Activated CD4-positive, alpha-beta T cell treated with anti-CD3 and anti-CD28 coated beads, Interleukin-2, Interleukin-4, amounts not matched to agents 100 ng/mL and 50 ng/mL, durations not matched to agents 16 hours and 8 hours (primary cell): ENCODE measurements at places on chromosomes 5 and 9.

GRCh38 chr5:112738191-112738560 is 491 bp downstream of the APC start:
- DNase-seq = peak; percentile 6

DNA sequence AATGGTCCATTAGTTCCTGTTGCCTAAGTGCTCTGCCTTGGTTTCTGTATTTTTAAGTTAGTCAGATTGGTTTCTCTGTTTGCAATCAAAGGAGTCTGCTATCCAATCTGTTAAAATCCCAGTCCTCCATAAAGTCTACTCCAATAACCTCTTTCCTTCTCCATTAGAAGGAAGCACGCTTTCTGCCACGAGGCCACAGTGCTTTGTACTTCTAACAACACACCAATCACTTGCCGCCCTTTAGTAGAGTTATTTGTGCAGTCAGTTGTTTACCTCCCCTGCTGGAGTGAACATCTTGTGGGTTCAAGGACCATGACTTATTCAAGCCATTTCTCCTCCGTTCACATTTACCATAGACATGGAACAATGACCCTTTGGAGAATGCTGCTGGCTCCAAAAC is 69.0 kb downstream of the GLRA1 start:
- no peak for DNase-seq

DNA sequence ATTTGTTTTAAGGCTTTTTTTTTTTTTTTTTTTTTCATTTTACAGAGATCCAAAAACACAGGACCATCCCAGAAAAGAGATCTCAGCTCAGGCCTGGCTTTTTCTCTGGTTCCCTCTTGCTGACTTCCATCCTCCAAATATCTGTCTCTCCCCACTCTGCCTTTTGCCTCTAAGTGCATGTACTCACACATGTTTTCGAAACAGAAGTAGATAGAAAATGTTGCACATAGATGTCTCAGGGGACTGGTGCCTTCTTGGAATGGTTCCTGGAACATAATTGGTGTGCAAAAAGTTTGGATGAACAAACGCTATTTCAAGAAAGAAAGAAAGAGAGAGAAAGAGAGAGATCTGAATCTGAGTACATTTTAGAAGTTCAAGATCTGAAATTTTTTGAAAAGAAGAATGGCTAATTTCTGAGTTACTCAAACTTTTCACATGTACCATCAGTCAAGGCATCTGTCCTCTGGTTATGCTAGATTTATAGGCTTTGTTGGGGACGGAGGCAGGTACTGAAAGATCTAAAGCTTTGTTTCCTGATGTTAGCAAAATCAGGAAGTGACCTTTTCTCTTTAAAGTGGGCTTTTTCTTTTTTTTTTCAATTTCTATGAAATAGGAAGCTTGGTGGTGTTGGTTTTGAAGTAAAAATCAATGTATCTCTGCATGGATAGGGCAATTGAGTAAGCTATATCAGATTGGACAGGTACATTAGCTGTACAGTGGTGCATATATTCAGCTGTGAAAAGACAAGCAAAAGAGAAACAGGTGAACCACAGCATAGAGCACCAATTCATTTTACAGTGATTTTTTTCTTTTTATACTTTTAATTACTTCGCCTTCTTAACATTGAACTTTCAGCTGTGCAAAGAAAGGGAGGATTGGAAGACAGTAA is 8.5 kb upstream of the TNFSF8 start:
- DNase-seq = no peak

DNA sequence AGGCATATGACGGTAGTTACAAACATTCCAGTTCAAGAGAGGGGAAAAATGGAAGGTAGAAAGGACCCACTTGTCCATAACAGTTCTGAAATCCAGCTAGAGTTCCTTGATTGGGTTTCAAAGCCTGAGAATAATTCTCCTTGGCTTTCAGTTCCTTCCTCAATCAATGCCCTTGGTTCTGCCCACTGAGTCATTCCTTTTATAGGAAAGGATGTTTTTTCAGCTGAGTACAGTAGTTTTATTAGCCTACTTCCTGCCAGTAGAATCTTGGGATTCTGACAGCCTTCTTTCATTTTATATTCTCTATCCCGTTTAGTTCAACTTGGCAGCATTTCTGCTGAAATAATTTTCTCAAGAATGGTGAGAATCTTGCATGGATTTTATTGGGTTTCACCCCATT is 386.9 kb upstream of the SMC2 start:
- no peak for DNase-seq

DNA sequence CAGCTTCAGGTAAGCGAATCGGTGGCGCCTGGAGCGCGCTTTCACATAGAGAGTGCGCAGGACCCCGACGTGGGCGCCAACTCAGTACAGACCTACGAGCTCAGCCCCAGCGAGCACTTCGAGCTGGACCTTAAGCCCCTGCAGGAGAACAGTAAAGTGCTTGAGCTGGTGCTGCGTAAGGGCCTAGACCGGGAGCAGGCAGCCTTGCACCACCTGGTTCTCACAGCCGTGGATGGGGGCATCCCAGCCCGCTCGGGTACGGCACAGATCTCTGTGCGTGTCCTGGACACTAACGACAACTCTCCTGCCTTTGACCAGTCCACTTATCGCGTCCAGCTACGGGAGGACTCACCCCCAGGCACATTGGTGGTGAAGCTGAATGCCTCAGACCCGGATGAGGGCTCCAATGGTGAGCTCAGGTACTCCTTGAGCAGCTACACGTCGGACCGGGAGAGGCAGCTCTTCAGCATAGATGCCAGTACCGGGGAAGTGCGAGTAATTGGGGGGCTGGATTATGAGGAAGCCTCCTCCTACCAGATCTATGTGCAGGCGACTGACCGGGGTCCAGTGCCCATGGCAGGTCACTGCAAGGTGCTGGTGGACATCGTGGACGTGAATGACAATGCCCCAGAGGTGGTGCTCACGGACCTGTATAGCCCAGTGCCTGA is 1.1 kb downstream of the PCDHAC2 start:
- no peak for DNase-seq

DNA sequence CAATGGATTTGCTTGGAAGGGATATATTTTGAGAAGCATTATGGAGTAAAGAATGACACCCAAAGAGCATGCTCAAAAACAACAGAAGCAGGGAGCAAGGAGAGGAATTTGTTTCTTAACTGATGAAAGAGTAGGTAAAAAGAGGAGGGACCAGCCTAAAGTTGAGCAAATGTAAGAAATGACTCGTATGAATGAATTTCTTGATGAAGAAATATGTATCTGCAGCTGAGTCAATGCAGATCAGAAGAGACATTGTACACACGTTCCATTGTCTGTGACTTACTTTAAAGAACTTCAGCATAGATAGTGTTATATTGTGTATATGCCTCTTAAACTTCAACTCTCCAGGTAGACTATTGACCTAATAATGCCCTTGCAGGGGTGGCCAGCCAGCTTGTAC is 112.7 kb upstream of the NREP start:
- no peak for DNase-seq

DNA sequence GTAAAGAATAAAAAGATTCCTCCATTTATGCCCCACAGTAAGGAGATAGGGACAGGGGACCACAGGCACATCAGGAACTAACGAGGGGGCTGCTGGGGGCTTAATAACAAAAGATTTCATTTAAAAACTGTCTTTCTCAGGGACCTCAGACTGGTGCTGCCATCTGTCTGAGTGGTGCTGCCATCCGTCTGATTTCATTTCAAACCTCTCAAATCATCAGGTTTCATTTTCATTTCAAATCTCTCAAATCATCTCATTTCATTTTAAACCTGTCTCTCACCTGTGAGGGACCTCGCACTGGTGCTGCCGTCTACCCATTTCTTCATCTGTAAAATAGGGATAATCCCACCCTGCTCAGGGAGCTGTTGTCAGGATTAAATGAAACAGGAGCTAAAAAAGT is 45.9 kb downstream of the ADRA1B start:
- no peak for DNase-seq

GRCh38 chr5:125484272-125484741 is 737.9 kb upstream of the ZNF608 start:
- no peak for DNase-seq

DNA sequence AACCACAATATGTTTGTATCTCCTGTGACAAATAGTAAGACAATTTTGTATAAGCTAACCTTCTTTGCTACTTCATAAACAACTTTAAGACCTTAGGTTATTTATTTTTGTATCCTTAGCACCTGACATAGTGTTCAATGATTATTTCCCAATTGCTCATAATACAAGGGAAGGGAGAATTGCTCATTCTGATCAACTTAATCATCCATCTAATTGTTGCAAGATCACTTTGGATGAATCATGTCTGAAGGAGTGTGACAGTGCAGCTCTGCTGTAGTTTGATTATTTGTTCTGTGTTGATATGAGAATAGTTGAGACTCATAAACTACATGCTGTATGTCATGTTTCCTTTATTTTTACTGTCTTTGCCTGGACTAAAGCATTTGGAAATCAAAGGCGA is 721.3 kb upstream of the SEMA6A start:
- DNase-seq = no peak

DNA sequence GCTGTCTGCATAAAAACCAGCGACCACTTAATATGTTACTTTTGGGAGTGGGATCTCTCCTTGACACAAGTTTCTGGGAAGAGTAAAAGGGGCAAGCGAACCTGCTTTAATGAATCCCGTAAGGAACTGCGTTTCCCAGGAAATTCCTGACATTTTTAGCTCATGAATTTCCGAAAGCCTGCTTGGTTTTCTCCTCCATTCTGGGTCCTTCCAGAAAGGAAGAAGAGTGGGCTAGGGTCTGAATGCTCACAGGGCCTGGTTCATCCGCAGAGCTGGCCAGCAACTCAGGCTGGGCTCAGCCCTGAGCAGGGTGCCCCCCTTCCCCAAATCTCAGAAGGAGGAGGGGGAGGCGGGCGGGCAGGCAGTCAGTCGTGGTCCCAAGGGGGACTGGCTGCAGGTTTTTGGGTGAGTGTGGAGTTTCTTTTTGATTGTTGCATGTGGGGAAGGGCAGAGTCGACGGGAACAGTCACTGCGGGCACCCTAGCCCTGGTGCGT is 1.2 kb upstream of the PURA start:
- DNase-seq = no peak

DNA sequence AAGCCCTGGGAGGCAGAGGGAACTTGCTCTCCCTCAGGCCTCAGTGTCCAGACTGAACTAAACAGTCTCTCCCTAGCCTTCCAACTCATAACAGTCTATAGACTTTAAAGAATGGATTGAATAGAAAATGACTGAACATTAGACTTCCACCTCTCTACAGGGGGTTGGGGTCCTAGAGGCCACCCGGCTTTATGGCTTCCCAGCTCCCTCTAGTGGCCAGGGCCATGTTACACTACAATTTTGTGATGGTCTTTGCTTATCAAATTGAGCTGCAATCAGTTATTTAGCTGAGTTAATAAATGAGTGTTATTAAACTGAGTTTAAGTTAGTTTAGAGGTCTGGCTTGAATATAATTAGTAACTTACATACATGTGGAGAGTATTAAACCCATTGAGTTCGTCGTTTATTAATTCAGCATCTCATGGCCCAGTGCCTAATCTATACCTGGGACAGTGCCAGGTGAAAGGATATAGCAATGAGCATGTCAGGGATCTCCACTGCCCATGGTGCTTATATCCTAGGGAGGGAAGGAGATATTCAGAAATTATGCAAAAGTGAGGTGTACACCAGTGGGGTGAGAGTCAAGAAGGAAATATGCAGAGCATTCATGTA is 105.2 kb downstream of the SH3TC2 start:
- DNase-seq = peak; percentile 42

DNA sequence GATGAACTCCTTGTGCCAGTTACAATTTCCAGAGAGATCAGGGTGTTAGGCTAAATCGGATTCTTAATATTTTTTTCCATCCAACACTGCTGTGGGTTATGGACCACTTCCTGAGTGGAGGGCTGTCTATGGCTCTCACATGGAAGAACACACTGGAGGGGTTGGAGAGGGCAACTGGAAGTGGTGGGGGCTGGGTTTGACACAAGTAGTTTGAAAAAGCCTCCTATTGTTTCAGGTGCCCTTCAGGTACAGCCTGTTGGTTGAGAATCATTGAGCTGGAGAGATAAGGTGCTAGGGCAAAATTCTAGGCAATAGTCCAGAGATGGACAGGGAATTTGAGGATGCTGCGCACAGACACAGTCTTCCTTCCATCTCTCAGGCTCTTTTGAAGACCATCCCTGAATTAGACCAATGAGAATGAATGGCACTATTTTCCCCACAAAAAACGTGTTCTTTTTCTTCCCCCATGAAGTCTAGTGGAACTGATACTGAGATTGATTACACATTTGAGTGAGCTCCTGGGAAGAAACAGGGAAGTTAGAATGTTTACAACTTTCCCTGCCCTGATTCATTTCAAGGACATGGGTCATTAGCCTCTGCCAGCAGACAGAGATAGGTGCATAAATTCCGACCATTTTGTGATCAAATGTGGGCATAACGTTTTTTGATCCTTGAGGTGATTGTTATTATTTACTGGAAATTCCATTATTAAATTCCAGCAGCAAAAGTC is 87.7 kb downstream of the ACER2 start:
- no peak for DNase-seq

- no peak for DNase-seq
Observed at GRCh38 chr9:108551030-108551841, 304.6 kb downstream of the ACTL7B start.

- no peak for DNase-seq
Observed at GRCh38 chr5:150175536-150175935, 9.0 kb downstream of the CDX1 start.

- DNase-seq = no peak
Observed at GRCh38 chr5:6443326-6443725, 5.3 kb upstream of the UBE2QL1 start.

DNA sequence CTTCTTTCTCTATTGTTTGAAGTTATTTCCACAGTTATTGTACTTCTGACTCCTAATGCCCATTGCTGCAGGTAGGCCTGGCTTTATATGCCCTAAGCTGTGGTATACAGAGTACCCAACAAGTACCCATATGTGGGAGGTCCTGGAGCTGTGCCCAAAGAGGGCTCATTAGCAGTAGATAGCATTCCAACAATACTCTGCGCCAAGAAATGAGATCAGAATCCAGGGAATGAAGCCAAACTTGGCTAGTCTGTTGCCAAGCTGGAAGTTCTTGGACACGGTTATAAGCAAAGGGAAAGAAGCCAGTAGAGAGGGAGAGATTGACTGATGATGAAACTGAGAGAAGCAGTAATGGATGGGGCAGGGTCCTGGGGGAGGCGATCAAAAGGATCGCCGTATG is 29.7 kb upstream of the FAM169A start:
- no peak for DNase-seq

DNA sequence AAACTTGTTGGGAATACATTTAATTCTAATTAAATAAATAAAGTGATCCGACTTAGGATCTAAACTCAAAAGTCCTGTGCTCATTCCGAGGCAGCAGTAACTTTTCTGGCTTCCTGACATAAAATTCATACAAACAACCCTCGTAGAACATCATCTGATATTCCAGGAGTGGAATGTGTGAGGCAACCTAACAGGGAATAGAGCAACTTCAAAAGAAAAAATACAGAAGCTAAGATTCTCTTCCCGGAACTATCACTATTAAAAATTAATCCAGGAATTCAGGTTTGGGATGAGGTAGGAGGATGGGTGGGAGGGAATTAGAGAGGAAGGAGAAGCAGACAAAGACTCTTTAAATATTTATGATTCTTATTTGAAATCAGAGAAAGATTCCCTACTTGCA is 32.9 kb upstream of the TRIO start:
- DNase-seq = no peak

- peak; percentile 33 for DNase-seq
Observed at GRCh38 chr9:6896562-6896961, 138.8 kb downstream of the KDM4C start.
